Activated T-cell treated with anti-CD3 and anti-CD28 coated beads, Interleukin-2, amount 50 U/mL, for 24 hours (primary cell): ENCODE measurements at places on chromosomes 5 and 9.

DNA sequence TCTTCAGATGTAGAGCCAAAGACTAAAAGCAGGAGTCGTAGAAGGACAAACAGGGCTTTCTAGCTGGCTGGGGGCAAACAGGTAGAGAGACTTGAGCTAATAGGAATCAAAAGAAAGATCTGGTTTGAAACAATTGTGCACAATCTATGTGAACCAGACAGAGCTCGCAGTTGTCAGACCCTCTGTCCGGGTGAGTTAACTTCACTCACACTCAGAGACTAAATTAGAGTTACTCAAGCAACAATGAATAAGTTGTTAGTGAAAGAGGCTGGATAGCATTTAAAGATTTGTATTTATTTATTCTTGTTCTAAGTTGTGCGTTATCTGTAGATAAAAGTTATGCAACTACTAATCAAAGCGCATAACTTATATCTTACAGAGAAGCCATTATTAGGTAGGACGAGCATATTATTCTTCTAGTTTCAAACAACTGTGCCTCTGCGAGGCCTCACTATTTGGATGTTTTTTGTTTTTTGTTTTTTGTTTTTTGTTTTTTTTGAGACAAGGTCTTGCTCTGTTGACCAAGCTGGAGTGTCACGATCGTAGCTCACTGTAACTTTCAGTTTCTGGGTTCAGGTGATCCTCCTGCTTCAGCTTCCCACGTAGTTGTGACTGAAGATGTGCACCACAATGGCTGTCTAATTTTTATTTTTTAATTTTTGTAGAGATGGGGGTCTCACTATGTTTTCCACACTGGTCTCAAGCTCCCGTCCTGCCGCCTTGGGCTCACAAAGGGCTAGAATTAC is 13.2 kb upstream of the LNPEP start:
- DNase-seq: no peak

DNA sequence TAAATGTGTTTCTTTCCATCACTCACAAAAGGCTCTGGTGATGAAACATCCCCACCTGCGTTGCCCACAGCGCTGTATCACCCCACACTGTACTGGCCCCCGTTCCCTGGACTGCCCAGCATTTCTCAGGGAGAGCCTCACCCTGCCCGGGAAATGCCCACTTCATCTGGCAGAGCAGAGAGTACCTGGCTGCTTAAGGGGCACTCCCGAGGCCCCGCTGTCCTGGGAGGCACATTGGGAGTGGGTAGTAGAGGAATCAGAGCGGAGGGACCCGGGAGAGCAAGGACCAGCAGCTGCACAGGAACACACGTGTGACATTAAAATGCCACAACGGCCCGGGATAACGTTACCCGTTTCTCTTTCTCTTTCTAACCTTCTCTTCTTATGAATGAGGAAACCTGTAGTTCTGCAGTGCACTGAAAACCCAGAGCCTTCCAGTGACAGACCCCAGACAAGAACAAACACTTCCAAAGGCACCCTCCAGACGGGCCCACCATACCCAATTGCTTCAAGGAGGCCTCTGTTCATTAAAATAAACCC is 110.0 kb downstream of the ROR2 start:
- no peak for DNase-seq

GRCh38 chr5:154312576-154312975 is 122.0 kb downstream of the GALNT10 start:
- DNase-seq: no peak

DNA sequence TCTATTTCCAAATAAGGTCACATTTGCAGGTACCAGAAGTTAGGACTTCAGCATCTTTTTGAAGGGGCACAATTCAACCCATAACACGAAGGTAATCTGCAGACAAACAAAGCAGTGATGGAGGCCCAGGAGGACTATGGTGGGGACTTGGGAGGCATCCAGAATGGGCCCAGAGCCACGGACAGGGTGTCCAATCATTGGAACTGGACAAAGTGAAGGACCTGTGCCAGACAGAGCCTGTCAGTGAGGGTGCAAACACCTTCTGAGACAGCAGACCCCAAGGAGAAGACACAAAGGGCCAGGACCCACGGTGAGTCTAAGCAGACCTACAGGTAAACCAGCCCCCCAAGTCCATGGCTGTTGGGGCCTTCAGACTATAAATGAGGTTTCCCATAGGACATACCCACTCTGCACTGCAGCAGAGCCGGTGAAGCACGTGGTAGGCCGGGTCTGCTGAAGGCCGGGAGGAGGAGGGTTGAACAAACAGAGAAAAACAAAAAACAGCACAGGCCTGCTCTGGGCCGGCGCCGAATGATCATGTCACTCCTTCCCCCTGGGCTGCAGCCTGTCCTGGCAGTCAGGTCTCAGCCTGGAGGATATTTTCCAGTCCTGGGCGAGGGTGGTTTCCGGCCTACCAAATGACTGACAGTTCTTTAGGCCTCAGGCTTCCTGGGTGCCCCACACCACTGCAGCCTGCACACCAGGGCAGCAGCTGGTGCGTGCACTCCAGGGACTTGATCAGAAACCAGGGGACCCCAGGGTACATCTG is 84.4 kb downstream of the COL23A1 start:
- no peak for DNase-seq

- DNase-seq: no peak
Measured at GRCh38 chr5:10489810-10490426, 48.2 kb downstream of the ROPN1L start.

GRCh38 chr9:2676466-2676865 is 40.8 kb upstream of the KCNV2 start:
- no peak for DNase-seq
